GDM1 (cell line): ENCODE measurements at places on chromosomes 16 and 17.

DNA sequence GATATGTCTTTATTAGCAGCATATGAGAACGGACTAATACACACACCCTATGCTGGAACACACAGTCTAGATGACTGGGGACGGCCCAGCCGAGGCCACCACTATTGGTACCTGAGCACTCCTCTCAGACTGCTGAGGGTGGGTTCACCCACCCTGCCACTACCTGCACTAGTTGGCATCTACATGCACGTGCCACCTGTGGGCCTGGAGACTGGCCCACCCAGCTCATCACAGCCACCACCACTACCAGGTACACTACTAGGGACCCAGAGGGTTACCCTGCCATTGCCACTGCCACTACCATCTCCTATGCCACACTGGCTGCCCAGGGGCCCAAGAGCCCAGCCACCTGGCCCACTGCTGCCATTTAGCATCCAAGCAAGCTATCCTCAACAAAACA, 32.5 kb downstream of the MEAK7 start:
- no peak for DNase-seq

- DNase-seq, result no peak
Measured at GRCh38 chr17:21005803-21006202, 37.0 kb downstream of the USP22 start.

DNA sequence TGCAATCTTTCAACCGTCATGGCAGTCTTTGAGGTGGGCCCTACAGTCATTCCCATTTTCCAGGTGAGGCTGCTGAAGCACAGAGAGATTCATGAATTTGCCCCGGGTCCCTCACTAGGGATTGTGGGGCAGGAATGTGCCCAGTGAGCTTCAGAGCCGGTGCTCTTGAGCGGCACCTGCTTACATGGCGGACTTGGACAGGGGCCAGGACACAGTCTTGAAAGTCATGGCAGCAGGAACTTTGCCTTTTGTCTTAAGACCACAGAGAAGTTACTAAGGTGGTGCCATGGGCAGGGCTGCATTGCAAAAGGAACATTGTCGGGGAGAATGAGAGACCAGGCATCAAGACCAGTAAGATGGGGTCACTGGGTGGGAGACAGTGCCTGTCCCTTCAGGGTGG, 363.4 kb downstream of the FOXL1 start:
- no peak for DNase-seq

DNA sequence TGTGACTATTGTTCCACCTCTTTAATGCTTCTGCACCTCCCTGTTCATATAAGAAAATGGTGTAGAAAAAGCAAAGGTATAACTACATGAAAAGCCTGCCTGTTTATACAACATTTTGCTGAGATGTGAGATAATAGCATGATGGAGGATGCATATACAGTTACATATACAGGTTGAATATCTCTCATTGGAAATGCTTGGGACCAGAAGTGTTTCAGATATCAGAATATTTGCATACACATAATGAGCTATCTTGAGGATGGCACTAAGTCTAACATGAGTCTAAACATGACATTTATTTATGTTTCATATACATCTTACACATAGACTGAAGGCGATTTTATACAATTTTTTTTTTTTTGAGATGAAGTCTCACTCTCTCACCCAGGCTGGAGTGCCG, 5.7 kb upstream of the WSB1 start:
- DNase-seq, result no peak

DNA sequence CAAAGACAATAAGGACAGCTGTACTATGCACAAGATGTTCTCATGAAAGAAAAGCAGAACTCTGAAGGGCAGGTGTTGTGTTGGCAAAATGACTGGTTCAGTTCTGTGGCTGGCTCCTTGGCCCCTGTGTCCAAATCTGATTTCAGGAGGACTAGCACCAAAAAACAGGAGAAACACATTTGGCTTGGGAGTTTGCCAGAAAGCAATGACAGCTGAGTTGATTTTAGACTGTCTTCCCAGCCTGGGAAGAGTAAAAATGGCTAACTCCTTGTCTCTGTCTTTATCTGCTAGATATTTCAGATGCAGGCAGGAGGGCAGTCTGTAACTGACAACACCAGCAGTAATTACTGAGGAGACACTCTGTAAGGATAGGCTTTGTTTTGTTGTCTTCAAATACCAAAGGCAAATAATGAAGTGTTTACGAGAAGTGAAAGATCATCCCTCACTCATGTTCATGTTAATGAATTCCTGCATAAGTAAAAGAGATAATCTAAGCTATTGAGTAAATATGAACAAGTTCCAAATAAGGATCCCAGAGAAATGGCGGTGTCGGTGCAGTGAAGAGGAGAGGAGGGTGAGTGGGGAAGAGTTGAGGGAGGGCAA, 989.0 kb downstream of the CDH11 start:
- no peak for DNase-seq

GRCh38 chr17:57849163-57849873, 526 bp downstream of the MRPS23 start:
- DNase-seq, result no peak

DNA sequence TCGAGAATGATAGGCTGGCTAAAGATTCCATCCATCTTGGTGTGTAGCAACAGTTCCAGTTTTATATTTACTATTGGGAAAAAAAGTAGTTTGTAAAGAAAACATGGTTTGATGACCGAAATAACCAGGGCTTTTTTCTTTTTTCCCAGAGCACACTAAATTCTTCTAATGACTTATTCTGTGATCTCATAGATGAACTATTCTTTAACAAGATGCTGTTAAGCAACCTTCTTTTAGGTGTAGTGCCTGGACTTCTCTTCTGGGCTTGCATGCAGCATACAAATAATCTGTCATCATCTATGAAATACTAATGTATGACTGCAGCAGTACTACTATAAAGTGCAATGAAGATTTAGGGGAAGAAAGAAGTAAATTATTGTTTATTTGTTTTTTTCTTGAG, 11.0 kb upstream of the CAPNS2 start:
- no peak for DNase-seq

DNA sequence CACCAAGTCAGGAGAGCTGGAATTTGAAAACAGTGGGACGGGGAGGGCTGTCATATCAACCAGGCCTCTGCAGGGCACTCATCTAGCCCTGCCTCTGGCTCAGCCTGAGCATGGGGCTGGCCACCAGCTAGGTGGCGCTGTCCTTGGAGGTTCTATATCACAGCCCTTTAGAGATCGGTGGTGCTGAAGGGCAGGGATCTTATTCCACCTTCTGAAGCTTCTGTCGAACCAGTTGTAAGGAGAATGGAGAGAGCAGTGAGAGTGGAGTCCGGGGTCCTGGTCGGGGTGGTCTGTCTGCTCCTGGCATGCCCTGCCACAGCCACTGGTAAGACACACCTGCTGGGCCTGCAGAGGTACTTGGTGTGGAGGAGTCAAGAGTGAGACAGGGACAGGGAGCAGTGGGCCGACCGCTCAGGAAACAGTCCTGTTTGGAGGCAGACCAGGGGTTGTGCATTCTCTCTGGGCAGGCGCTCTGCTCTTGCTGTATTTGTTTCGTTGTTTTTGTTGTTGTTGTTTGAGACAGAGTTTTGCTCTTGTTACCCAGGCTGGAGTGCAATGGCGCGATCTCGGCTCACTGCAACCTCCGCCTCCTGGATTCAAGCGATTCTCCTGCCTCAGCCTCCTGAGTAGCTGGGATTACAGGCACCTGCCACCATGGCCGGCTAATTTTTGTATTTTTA, at the start of gene CES3:
Gene CES3 (plus strand): TSS at position 202 of the 680 bp plus-strand sequence. CDS start 42 bp downstream, at position 244.
- DNase-seq, result peak; percentile 56

DNA sequence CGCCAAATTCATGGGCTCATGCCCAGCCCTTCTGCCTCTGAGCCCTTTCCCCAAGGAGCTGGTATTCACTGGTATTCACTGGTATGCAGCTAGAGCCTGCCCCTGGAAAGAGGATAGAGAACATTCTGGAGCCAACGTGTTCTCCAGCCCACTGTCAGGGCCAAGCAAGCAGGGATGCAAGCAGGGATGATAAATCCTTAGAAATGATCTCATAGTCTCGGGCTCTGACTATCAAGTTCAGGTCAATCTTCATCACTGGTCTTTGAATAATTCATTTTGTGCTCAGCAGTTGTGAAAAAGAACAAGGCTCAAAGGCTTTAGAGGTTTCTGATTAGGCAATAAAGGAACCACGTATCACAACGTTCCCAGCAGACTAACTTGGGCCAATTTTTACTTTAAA, 57.3 kb downstream of the CACNG5 start:
- no peak for DNase-seq
